Vagina (tissue), 2 donors: ENCODE measurements at places on chromosomes 13 and 19.

DNA sequence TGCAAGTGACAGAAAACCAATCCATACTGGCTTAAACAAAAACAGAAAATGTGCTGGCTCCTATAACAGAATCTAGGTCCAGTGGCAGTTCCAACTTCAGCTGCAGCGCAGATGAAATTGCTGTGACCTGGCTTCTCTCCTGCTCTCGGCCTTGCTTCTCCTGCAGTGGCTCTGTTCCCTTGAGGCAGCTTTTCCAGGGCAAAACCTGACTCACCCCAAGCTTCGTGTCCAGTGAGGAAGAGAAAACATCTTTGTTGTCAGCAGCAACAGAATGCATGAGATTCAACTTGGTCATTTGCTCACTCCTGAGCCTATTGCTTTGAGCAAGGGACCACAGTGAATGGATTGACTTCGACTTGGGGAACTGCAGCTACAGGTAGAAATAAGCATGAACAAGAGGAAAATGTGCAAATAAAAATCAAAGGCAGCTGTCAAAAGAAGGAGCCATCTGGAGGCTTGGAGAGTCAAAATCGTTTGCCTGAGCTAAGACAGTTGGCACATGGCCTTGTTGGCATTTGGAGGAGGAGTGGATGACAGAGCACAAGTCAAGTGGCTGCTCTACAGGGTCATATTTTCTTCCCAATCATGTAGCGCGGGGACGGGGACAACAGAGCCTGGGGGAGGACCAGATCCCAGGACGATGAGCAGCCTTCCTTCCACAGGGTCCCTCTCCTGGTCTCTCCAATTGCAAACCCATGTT, 523.4 kb downstream of the FGF9 start:
- peaks cover 16% of the 10 kb centered on the region for H3K4me1 ChIP-seq
- no peak overlapping the region for H3K27ac ChIP-seq
- no peak overlapping the region for H3K4me3 ChIP-seq
- no peaks in the 10 kb centered on the region for H3K27me3 ChIP-seq
- H3K36me3 ChIP-seq, result no peaks in the 10 kb centered on the region

DNA sequence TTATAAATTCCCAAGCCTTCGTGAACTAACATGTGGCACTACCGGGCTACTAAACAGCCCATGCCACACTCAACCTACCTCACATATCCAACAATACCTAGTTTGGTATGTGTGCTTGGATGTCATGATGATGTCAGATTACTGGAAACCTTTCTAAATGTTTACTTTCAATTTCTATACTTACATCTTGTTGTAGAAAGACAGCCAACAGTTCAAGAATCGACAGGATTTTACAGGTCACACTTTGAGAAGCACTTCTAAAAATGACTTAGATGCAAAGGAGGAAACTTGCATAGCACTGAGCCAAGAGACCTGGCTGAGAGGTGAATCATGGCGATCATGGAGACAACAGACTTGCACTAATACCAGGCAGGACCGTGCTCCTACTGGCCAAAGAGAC, 209.9 kb downstream of the COL4A1 start:
- H3K27me3 ChIP-seq, result no peaks in the 10 kb centered on the region
- peak overlapping the region; percentile 91 for H3K27ac ChIP-seq
- H3K4me1 ChIP-seq, result peaks cover 40% of the 10 kb centered on the region
- no peak overlapping the region for H3K4me3 ChIP-seq
- no peaks in the 10 kb centered on the region for H3K36me3 ChIP-seq

GRCh38 chr13:49450105-49450819, 6.2 kb downstream of the SETDB2 start:
- no peak for DNase-seq
- no peak overlapping the region for H3K4me3 ChIP-seq
- H3K27me3 ChIP-seq, result no peaks in the 10 kb centered on the region
- H3K27ac ChIP-seq, result no peak overlapping the region

GRCh38 chr13:112132619-112133018, 65.7 kb downstream of the SOX1 start:
- DNase-seq, result no peak
- no peaks in the 10 kb centered on the region for H3K27me3 ChIP-seq
- no peaks in the 10 kb centered on the region for H3K36me3 ChIP-seq
- no peaks in the 10 kb centered on the region for H3K4me1 ChIP-seq

DNA sequence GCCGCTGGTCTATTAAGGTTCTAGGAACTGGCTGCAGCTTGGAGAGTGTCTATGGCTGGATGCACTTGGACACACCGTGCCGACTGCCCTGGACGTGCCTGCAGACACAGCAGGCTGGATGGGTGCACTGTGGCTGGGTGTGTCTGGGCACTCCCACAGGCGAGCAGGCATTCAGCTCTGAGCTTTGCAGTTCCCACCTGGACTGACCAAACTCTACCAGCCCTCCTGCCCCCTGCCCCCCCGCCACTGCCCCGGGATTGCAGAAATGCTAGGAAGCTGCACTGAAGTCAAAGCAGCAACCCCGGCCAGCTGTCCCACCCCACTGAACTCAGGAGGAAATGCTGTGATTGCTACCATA, 7.0 kb upstream of the LRP3 start:
- H3K4me3 ChIP-seq, result no peak overlapping the region
- peaks cover 10% of the 10 kb centered on the region for H3K4me1 ChIP-seq
- no peaks in the 10 kb centered on the region for H3K36me3 ChIP-seq
- no peak for DNase-seq
- no peaks in the 10 kb centered on the region for H3K27me3 ChIP-seq
- H3K27ac ChIP-seq, result no peak overlapping the region

- H3K36me3 ChIP-seq, result no peaks in the 10 kb centered on the region
- H3K4me1 ChIP-seq, result peaks cover 76% of the 10 kb centered on the region
- DNase-seq, result no peak
- H3K27me3 ChIP-seq, result no peaks in the 10 kb centered on the region
- H3K4me3 ChIP-seq, result no peak overlapping the region
- peak overlapping the region; percentile 74 for H3K27ac ChIP-seq
Measured at GRCh38 chr19:19459707-19460251, 54.3 kb downstream of the GATAD2A start.

GRCh38 chr19:10923260-10924112, 5.0 kb downstream of the YIPF2 start:
- no peak for DNase-seq
- H3K4me3 ChIP-seq, result no peak overlapping the region
- H3K27me3 ChIP-seq, result no peaks in the 10 kb centered on the region
- H3K36me3 ChIP-seq, result peaks cover 4% of the 10 kb centered on the region
- H3K27ac ChIP-seq, result no peak overlapping the region

GRCh38 chr13:65342541-65343337, 1887.4 kb downstream of the PCDH9 start:
- no peak for DNase-seq
- H3K27ac ChIP-seq, result no peak overlapping the region
- H3K36me3 ChIP-seq, result no peaks in the 10 kb centered on the region
- no peaks in the 10 kb centered on the region for H3K4me1 ChIP-seq

- no peaks in the 10 kb centered on the region for H3K36me3 ChIP-seq
- no peak overlapping the region for H3K27ac ChIP-seq
- DNase-seq, result no peak
- H3K4me3 ChIP-seq, result no peak overlapping the region
Measured at GRCh38 chr19:43858174-43858573, 31.1 kb downstream of the ZNF283 start.

- H3K27me3 ChIP-seq, result no peaks in the 10 kb centered on the region
- H3K4me1 ChIP-seq, result peaks cover 47% of the 10 kb centered on the region
- no peak overlapping the region for H3K4me3 ChIP-seq
- H3K36me3 ChIP-seq, result no peaks in the 10 kb centered on the region
Measured at GRCh38 chr19:10965398-10965797, 4.6 kb downstream of the SMARCA4 start.
